ENCODE measurements at places on chromosomes 5 and 9.
A peak's percentile ranks its signal among the peaks of the same experiment; 100 is the strongest.

DNA sequence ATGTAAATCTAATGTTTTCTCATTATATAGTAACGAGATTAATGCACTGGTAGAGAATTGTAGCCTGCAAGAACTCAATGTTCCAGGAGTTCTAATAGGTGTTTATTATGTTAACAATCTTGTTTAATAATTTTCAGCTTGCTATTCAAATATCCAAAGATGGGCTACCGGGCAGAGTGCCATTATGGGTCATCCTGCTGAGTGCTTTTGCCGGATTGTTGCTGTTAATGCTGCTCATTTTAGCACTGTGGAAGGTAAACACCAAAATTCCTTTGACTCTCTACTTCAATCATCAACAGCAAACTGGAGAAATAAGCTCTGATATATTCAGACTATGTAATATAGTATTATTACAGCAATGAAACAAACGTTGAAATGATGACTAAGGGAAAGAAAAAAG lies 41.9 kb upstream of the ITGA2 start:
- no peak for DNase-seq

DNA sequence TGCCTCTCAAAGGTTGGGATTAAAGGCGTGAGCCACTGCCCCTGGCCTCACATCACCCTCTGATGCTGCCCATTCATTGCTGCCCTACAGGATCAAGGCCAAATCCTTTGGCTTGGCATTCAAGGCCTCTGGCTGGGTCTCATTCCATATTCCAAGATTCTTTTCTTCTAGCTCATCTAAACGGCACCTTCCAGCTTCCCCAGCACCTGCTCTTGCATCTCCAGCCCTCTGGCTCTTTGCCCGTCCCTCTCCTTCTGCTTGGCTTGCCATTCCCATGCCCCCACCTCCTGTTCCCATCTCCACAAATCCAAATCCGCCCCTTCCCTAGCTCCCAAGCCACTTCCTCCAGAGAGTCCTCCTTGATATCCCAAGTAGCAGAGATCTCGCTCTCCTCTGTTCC lies 33.1 kb downstream of the CORO2A start:
- DNase-seq: no peak

GRCh38 chr9:125965477-125965876 lies 218.3 kb downstream of the PBX3 start:
- no peak for DNase-seq

- no peak for DNase-seq
Observed at GRCh38 chr9:76756268-76756640, 8.0 kb upstream of the PCA3 start.

- DNase-seq: no peak
Observed at GRCh38 chr9:117282541-117282940, 132.3 kb downstream of the ASTN2 start.

DNA sequence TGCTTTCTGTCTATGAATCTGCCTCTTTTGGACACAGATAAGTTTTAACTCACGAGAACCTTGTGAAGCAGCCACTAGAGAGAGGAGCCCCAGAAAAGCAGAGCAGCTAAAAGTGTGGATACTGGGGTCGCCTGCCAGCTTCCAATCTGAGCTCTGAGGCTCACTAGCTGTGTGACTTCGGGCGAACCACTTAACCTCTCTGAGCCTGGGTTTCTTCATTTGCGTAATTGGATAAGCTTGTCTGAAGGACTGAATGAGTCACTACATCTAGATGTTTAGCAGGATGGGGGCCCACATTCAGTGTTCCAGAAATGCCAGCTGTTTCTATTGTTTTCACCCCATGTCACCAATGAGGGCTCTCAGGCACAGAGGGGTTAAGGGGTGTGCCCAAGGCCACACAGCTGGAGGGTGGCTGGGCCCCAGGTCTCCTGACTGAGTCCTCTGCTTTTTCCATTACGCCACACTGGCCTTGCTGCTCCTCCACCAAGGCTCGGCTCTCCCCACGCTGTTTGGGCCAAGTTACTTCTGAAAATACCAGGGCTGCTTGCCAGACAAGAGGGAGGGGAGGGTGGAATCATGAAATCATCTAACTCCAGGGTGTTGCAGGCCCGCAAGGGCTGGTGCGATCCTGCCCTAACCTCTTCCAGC lies 36.2 kb downstream of the SH3PXD2B start:
- peak; percentile 83 for DNase-seq

DNA sequence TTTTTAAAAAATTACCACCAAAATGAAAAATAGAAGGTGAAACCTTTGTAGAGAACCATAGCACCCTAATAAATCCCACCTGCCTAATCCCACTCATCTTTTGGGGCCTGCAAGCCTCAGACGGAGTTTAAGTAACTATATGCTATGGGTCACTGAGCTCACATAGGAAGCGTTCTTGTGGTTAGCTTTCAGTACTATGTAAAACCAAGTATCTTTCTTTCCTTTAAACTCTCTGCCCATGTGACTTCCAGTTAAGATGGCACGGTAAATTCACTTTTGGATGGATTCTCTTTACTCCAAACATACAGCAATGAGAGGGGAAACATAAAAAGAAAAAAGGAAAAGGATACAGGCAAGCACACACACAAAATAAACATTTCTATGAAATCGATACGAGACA lies 50.9 kb downstream of the FANCC start:
- DNase-seq: no peak

GRCh38 chr5:54885636-54886035 lies 99.8 kb downstream of the ESM1 start:
- no peak for DNase-seq

DNA sequence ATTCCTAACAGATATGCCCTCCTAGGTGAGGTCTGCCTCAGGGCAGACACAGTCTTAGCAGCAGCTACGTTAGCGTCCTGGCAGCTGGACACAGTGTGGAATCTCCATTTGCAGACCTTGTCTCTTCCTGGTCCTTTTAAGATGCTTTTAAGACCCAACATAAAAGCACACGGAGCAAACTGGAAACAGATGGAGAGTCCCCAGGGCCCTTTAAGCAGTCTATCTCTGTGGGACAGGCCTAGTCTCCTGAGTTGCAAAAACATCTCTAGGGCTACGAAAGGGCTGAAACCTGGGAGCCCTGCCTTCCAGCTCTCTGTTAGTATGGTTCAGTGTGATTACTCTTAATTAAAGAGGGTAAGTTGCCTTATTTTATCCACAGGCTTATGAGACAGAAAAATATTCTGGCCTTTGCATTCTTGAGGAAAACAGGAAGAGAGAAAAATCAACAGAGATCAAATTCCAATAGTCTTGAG lies 66.0 kb upstream of the GNA14 start:
- no peak for DNase-seq

- DNase-seq: no peak
Observed at GRCh38 chr5:158724521-158725188, 375.1 kb downstream of the EBF1 start.

DNA sequence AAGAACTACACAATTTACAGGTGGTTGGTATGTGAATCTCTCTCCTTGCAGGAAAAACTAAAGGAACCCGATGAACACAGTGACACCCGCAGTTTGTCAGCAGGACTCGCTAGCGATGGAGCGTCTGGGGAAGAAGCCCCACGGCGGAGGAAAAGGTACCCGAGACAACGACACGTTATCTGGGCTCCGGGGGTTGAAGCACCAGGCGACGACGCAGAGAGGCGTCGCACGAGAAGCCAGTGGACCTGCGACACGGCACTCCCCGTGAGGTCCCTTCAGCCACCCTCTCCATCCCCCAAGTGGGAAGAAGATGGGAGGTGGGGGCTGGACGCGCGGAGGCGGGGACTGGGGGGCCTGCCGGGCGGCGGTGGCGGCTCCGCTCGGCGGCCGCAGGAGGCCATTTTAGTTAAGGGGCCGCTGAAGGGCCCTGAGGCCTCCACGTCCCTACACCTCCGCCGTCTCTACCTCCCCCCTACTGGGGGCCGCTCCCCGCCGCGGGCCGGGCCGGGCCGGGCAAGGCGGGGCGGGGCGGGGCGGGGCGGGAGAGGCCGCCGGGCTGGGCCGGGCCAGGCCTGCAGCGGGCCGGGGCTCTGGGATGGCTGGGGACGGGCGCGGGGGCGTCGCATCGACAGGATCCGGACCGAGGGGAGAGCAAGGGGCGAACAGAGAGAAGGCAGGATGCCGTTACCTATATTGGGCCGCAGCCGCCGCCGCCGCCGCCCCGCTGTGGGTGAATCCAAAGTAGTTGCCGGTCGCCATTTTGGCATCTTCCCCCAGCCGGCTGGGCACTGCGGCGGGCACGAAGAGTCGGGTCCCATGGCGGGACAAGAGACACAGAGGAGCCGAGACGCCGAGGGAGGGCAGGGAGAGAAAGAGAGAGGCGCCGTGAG lies 754 bp downstream of the ZFR start:
- no peak for DNase-seq

- DNase-seq: no peak
Observed at GRCh38 chr5:57720656-57721055, 238.0 kb upstream of the ACTBL2 start.

- no peak for DNase-seq
Observed at GRCh38 chr5:126900796-126901195, 123.9 kb downstream of the LMNB1 start.

DNA sequence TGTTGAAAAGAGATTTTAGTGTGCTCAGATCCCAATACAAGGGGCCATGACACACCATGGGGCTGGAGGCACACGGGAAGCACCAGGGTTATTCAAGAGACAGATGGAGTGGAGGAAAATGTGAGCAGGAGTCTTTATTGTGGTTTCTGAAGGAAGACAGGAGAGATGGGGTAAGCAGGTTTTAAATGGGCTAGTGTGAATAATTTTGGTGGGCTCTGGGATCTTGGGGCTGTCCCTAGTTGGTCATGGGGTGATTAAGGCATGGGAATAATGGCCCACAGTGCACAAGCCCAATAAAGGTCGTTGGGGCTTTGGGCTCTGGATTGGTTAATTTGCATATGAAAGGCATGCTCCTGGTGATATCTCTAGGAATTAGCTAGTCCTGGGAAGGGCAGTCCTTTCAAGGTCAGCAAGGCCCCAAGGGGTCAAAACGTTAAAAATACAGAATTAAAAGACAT lies 3.6 kb upstream of the SCGB3A2 start:
- no peak for DNase-seq

- no peak for DNase-seq
Observed at GRCh38 chr9:123925161-123925560, 4.8 kb downstream of the DENND1A start.

GRCh38 chr5:88509403-88509802 lies 240.8 kb upstream of the TMEM161B start:
- no peak for DNase-seq

DNA sequence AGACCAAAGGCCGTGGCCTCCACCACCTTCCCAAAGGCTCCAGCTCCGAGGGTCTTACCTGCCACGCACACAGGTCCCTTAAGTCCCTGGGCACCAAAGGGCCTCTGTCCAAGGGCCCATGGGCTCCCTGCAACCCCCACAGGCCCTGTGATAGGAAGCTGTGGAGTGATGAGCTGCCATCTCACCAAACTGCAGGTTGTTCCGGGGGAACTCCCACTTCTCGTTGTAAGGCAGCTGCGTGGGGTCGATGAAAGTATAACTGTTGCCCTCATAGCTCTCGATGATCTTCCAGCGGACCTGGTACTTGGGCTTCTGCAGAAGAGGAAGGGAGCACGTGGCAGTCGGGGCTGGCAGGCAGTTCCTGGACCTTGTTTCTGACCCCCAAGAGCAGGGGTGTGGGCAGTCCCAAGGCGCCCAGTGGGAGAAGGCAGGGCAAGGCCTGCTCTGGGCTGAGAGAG lies 24.8 kb downstream of the CSF1R start:
- no peak for DNase-seq

DNA sequence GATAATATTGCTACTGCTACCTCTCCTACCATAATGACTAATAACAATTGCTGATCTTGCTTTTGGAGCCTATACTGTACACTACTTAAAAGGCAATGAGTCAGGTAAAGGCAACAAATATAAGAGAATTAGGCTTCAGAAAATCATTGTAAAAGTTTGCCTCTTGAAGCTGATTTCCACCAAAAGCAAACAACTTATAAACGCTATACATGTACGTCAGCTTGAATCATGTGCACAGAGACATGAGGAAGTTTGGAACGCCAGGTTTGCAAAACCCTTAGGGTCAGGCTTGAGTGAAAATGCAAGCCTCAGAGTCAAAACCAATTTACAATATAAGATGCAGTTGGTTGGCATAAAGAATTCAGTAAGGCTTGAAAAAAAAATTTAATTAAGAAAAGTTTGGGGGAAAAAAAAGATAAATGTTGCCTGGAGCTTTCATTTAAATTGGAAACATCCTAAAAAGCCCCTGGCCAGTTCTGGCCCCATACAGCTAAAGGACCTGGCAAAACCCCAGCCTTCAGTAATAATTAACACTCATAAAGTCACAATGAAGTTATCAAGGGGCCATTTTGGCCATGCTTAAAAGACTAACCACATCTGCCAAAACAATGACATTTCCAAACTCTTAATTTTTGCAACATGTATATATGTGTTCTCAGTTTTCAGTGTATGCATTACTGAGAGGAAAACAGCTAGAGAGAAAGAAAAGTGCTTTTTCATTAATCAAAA lies 181.0 kb upstream of the NFIL3 start:
- no peak for DNase-seq

DNA sequence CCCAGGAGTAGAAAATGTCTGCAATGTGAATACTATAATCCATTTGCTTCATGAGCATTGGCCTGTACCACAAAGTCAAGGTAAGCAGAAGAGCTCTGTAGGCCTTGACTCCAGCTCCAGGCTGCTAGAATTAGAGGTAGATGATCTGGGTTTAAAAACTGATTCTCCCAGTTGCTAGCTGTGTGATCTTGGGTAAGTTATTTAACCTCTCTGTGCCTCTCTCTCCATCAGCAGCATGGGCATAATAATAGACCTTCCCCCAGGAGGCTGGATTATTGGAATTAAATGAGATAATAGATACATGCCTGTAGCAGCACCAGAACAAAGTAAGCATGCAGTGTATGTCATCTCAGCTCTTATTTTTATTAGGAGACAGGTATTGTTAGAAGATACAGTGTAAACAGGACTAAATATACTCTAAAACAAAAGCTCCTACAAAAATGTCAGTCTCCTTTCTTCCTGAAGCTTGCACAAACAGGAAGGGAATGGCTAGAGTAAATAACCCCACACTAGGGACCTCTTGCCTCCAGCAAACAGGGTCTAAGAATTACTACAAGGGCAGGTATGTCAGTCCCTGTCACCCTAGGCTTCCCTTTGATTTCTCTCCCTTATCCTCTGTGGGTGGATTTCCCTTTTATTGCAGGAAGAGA lies 57.5 kb downstream of the PSAT1 start:
- no peak for DNase-seq

GRCh38 chr5:172288465-172288864 lies 4.9 kb upstream of the UBTD2 start:
- no peak for DNase-seq

DNA sequence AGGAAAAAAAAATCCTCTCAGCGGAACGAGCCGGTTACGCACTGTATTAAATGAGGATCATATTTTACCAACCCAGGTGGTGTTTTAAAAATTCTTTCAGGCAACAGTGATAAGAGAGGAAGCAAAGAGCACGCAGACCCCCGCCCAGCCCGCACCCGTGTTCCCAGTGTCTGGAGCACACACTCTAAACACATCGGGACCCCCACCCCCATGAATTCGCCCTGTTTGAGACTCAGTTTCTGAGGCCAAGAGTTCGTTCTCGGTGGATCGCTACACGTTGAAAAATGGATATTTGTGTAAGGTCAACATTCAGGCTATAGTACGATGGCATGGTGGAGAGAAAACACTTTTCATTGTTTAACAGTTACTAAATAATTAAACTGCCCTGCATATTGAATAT lies 196.3 kb downstream of the MEF2C start:
- DNase-seq: no peak

Measured in AG04449 (cell line).